ENCODE measurements at places on chromosomes 12 and 14.

- no peak for ATAC-seq
Measured at GRCh38 chr12:107145397-107145796, 52.0 kb upstream of the CRY1 start.

- no peak for ATAC-seq
Measured at GRCh38 chr12:71014180-71014785, 93.7 kb upstream of the PTPRR start.

- ATAC-seq = no peak
Measured at GRCh38 chr12:110316861-110317260, 35.8 kb downstream of the ATP2A2 start.

GRCh38 chr12:22066310-22066709, 20.3 kb downstream of the CMAS start:
- no peak for ATAC-seq

GRCh38 chr12:5138256-5138655, 94.6 kb downstream of the KCNA5 start:
- no peak for ATAC-seq

- no peak for ATAC-seq
Measured at GRCh38 chr14:87617079-87617478, 375.9 kb downstream of the GALC start.

DNA sequence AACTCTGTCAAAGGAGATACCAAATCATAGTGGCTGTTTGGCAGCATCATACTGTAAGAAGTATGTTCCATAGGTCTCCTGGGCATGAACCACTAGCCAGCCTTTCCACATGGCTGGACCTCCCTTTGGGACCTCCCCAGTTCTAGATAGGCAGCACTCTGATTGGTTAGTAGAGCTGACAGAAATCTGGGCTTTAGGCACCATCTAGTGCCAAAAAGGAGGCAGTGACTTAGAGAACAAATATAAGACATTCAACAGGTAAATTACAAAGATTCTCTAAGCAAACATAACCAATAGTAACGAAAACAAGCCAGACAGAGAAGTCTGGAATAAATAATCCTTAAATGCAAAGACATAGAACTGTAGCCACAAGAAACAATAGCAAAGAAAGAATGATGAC, 148.0 kb upstream of the PDE3A start:
- ATAC-seq = no peak

DNA sequence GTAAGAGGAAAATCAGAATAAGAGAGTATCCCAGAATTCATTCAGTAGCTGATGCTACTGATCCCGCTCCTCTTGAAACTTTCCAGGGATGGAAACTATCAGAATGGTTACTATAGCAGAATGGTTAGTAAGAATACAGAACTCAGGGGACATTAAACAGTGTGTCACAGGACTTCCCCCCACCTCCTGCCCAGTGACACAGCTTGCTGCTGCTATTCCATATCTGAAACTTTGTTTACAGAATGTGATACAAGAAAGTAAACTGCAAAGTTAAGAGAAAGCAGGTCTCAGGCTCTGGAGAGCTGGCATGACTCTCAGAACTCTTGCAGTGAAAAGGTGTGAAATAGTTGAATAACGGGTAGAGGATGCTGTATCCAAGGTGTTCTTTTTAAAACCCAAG, 3.4 kb downstream of the SPX start:
- no peak for ATAC-seq

GRCh38 chr14:31858868-31859267, 218.2 kb upstream of the ARHGAP5 start:
- no peak for ATAC-seq

- no peak for ATAC-seq
Measured at GRCh38 chr14:104427131-104427851, 152.3 kb upstream of the C14orf180 start.

- ATAC-seq = no peak
Measured at GRCh38 chr12:84607170-84607819, 305.3 kb downstream of the SLC6A15 start.

Data from stimulated activated memory B cell treated with anti-CD40 and anti-IgM and Interleukin-4, amounts not matched to agents 10 μg/mL and 1 μg/mL and 100 μg/mL, for 72 hours (primary cell).